Erythroblast (primary cell): ENCODE measurements at places on chromosomes 1 and 21.

DNA sequence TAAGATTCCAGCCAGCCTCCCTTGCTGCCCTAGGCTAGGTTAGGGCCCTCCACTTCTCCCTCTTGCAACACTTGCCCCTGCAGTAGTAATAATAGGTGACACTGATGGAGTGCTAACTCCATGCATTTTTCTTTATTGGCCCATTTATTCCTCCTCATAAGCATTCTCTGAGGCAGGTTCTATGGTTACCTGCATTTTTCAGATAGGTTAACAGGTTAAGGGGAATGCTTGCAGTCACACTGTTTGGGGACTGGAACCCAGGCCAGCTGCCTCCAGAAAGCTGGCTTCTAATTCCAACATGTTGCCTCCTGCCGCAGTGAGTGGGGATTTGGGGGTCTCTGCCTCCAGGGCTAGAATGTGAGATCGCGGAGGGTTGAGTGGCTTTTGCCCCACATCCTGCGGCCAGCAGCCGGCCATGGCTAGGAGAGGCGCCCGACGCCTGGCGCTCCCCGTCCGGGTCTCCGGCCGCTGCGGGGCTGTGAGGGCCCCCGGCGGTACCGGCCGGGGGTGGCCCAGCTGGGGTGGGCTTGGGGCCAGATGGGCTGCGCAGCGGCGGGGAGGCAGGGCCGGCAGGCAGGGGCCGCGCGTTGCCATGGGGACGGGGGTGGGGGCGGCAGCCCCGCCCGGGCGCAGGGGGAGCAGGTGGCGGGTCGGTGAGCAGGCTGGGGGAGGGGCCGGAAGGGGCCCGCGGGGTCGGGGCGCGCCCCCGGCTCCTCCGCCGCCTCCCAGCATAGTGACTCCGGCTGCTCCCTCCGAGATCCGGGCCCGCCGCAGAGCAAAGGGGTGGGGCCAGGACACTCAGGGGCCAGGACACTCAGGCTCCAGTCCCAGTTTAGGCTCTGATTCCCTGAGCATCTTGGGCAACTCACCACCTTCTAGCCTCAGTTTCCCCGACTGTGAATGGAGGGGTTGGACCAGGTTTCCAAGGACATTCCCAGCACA, 68.4 kb upstream of the SSBP3 start:
- peak; percentile 23 for DNase-seq

GRCh38 chr1:208644401-208645160, 400.4 kb upstream of the PLXNA2 start:
- DNase-seq = no peak

- DNase-seq = no peak
Measured at GRCh38 chr1:227745568-227746265, 10.5 kb downstream of the SNAP47 start.

DNA sequence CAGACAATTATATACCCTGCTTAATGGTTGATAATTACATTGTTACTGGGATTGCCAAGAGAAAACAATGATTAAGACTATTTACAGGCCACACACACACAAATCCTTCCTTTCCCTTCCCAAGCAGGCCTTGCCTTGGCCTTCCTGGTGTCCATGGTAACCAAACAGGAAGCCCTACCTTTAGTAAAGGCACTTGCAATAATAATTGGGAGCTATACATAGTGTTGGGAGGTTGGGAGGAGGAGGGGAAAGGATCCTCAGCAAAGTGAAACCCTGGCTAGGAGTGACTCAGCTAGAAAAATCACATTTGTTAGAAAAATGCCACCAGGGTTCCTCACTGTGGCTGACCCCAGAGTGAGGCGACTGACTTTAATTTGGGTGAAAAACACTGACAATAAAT, 122.3 kb upstream of the ADAR start:
- no peak for DNase-seq

GRCh38 chr21:42492201-42492600, 3.8 kb downstream of the RSPH1 start:
- no peak for DNase-seq

DNA sequence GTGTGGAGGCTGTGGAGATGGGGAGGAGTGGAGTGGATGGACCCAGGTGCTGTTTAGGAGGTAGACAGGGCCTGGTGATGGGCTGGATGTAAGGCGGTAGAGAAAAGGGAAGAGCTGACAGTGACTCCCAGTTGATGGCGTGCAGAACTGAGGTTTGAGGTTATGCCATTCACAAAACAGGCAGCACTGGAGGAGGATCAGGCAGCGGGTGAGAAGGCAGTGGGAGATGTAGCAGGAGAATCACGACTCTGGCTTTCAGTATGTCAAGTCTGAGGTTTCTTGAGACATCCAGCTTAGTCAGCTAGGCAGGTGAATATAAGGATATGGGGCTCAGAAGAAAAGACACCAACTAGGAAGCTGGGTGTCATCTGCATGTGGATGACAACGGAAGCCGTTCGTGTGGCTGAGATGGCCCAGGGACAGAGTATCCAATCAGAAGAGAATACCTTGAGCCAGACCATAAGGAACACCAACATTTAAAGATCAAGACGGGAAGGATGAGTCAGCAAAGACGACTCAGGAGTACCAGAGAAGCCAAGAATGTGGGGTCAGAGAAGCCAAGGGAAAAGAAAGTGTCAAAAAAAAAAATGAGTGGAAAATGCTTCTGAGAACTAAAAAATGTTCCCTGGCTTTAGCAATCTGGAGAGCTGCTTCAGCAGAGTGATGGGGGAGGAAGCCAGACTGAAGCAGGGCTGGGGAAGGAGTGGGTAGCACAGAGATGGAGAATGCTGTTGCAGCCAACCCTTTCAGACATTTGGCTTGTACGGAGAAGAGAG, 15.2 kb downstream of the LRRN2 start:
- peak; percentile 19 for DNase-seq

- no peak for DNase-seq
Measured at GRCh38 chr1:195337646-195338045, 1270.6 kb downstream of the KCNT2 start.

DNA sequence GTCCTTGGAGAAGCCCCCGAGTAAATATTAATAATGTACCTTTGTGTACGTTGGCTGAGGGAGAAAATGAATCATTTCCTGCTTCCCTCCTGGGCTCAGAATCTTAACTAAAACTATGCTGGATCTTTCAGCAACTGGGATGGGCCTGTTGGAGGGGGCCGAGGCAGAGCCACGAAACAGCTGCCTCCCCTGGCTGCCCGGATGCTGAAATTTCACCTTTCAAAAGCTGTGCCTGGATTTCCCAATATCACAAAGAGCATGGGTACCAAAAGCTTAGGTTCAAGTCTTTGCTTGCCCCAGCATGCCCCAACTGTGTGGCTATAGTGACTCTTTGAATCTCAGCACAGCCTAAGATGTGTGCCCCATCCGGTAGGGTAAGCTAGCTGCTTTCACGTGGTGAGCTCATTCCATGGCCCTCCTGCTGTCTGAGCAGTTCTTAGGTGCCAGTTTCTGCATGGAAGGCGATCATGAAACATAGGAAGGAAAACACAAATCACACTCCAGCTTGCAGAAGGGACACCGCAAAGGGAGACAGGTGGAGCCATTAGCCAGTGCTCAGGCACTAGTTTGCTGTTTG, 473.5 kb downstream of the PTPRU start:
- DNase-seq = no peak

DNA sequence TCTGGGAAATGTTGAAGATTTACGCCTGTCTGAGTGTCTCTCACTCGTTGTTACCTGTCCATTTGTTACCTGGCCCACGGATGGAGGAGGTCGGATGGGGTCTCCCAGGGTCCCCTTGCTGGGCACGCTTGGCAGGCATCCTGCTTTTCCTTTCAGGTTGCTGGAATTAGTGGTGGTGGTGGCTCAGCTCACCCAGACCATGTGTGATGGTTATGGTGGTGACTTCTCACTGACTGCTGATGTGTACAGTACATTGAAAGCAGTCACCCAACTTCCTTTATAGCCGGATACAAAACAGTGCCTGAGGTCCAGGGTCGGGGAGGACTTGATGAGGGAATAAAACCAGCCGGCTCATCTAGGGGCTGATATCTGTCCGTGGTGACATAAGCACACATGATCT, 19.5 kb downstream of the MAPKAPK2 start:
- no peak for DNase-seq

DNA sequence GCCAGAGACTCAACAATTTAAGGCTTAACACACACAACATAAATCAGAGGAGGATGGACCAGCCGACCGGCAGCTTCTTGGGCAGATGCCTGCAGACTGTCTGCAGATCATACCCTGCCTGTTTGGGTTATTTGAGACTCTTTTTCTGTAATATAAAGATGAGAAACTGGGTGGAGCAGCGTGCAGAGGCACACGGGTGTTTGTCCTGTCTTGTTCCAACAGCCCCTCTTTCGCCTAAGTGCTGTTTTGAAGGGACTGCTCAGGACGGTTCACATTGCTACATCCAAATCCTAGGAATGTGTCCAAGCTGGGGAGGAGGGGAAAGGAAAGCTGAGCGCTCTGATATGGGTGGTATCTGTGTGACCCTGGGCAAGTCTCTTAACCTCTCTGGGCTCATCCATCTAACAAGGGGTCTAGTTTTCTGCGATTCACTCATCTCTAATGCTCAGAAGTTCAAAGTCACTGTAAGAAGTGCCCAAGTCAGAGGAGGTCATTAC, 149.9 kb downstream of the CLIC6 start:
- DNase-seq = no peak

GRCh38 chr21:34548781-34549376, 36.9 kb upstream of the KCNE1 start:
- no peak for DNase-seq

GRCh38 chr1:246329900-246330299, 177.2 kb downstream of the SMYD3 start:
- DNase-seq = no peak

- no peak for DNase-seq
Measured at GRCh38 chr1:39958403-39959200, 3.7 kb downstream of the MFSD2A start.

DNA sequence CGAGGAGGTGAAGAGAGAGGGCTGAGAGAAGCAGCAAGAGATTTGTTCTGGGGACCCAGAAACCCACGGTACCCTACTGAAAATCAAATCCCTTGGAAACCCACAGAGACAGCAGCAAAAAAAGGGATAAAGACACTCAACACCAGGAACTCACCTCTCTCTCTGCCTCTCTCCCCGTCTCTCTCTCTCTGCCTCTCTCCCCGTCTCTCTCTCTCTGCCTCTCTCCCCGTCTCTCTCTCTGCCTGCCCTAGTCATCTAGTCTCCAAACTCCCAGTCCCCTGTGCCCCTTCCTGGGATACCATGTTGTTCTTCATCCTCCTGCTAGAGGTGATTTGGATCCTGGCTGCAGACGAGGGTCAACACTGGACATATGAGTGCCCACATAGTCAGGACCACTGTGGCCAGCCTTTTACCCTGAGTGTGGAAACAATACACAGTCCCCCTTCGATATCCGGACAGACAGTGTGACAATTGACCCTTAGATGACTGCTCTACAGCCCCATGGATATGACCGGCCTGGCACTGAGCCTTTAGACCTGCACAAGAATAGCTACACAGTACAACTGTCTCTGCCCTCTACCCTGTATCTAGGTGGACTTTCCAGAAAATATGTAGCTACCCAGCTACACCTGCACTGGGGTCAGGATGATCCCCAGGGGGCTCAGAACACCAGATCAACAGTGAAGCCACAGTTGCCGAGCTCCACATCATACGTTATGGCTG, 9.8 kb upstream of the ALDH9A1 start:
- no peak for DNase-seq

- DNase-seq = no peak
Measured at GRCh38 chr1:35605867-35606182, 32.7 kb downstream of the TFAP2E start.
